ENCODE measurements at places on chromosomes 6 and 20.

DNA sequence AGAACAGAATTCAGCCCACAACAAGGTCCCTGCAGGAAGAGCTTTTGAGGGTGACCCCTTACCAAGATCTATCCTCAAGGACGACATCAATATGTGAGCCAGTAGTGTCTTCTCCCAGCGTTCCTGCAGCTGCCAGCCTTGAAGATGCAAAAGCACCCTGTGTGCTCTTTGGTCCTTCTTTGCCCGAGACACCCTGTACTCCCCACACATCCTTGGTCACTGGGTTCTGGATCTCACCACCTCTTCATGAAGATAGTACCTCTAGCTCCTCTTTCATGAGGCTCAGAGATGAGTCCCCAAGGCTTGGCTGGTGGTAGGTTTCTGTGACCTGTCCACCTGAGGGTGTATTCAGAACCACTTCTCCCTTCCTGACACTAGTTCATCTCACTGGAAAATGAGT, 259.6 kb upstream of the FOXQ1 start:
- DNase-seq, result no peak

GRCh38 chr6:75296811-75297779, 12.5 kb upstream of the TMEM30A start:
- DNase-seq, result no peak

- DNase-seq, result no peak
These were observed 7.7 kb upstream of the AIF1 start for GRCh38 chr6:31607317-31607716.

GRCh38 chr6:17729223-17730077, 22.7 kb upstream of the NUP153 start:
- no peak for DNase-seq

GRCh38 chr6:143468026-143468425, 17.4 kb downstream of the PEX3 start:
- no peak for DNase-seq

DNA sequence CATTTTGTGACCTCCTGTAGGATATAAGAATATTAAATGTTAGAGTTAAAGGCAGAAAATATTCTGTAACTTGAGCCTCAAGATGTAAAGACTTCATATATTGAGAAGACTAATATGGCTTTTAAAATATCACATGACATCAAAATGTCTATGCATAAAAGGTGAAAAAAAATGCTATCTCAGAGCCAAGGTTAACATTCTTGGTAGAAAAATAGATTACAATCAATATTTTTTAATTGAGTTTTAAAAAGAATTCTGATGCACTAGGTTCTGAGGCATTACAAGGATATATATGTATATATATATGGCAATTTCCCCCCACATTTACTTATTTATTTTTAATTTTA, 46.2 kb upstream of the RAB23 start:
- no peak for DNase-seq

GRCh38 chr6:51299621-51300380, 481.1 kb downstream of the TFAP2B start:
- no peak for DNase-seq

DNA sequence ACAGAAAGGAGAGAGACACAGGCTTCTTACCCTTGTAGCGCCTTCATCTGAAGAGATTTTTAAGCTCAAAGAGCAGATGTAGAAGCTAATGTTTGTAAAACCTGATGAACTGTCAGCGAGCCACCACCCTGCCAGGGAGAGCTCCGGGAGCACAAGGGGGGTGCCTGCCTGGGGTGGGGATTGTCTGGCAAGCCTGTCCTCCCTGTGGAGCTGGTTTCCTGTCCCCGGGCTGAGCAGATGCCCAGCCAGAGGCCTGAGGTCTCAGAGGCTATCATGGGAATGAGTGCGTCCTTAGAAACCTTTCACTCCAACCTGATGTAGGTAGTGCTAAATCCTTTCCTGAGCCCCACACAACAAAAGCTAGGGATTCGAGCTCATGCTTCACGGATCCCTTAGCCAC, 41.9 kb upstream of the NR2E1 start:
- DNase-seq, result no peak

DNA sequence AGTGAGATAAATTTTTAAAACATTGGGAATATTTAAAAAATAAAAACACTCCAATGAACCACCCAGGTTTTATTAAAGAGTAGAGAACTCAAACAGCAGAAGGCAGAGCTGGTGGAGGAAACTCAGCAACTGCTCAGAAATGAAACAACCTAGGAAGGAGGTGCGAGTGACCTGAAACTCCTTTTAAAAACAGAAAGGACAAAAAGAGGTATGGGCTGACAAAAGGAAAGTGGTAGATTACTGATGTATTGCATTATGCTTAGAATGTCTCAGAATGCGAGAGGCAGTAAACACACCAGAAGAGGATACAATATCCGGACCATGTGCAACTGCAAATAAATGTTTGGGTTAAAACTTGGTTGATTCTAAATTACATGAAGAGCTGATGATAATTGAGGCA, 97.6 kb downstream of the ESR1 start:
- no peak for DNase-seq

DNA sequence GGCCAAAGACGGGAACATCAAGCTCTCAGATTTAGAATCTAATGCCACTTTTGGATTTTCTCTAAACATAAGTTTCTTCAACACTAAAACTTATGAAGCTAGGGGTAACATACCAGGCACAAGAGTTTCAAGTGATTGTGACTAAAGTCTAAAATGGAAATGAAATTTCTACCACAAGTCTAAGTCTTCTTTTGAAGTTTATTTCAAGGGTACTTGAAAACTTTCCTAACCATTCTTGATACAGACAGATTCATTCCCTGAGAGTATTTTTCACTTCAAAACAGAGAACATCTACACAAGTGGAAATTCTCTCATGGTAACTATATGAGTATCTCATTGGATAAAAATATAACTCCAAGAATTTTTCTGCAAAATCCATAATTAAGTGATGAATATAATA, 56.2 kb downstream of the BTBD9 start:
- no peak for DNase-seq

DNA sequence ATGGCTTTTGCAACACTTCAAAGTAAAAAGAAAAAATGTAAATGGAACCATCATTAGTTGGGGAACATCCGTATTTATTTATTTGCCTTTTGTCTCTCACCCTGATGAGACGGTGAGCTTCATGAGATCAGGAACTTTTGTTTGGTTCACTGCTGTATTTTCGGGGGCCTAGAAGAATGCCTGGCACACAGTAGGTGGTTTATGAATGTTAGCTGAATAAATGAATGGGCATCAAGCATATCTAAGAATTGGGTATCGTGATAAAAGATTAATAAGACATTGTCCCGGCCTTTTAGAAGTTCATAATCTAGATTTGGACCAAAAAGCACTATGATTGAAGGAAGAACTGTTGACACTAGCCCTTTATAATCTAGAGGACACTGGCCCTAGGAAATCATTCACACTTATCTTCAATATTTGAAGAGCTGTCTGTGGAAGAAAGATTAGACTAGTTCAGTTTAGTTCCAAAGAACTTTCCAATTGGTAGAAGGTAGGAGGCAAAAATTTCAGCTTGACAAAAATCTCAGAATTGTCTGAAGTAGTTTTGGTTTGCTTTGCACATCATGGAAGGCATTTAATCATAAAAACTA, 70.3 kb upstream of the CD83 start:
- no peak for DNase-seq
